ENCODE measurements at places on chromosomes 13 and 19.

DNA sequence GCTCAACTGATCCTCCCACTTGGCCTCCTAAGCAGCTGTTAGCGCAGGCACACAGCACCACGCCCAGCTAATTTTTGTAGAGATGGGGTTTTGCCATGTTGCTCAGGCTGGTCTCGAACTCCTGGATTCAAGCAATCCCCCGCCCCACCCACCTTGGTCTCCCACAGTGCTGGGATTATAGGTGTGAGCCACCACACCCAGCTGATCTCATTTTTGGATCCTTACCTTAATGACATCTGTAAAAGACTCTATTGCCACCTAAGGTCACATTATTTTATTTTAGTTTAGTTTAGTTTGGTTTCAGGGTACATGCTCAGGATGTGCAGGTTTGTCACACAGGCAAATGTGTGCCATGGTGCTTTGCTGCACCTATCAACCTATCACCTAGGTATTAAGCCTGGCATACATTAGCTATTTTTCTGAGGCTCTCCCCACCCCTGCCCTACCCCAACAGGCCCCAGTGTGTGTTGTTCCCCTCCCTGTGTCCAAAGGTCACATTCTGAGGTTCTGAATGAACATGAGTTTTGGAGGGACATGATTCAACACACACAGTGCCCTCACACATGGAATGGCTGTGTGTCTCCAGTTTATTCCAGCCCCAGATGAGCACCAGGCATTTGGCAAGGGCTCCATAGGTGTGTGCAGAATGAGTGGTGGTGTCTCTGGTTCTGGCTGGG lies 1.3 kb downstream of the OR10H5 start:
- no peak for DNase-seq

- no peak for DNase-seq
Observed at GRCh38 chr19:17376935-17377600, at the start of gene PLVAP. TSS of gene PLVAP (minus strand) at chr19:17377342. CDS start at chr19:17377288, 54 bp downstream.

DNA sequence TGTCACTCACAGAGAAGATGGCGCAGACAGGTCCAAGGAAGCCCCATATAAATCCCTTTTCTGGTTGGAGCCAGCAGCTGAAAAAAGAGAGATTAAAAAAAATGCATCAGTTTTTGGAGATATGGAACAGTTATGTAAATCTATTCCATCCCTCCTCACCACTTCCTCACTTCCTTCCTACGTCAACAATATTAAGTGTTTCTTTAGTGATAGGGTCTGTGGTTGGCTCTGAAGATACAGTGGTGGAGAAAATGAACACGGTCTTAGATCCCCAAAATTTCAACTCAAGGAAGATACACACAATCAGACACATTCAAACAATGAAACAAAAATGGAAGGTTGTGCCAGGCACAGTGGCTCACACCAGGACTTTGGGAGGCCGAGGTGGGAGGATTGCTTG lies 31.5 kb downstream of the ADGRE2 start:
- no peak for DNase-seq

- DNase-seq = no peak
Observed at GRCh38 chr13:98809345-98809777, 56.9 kb upstream of the SLC15A1 start.

DNA sequence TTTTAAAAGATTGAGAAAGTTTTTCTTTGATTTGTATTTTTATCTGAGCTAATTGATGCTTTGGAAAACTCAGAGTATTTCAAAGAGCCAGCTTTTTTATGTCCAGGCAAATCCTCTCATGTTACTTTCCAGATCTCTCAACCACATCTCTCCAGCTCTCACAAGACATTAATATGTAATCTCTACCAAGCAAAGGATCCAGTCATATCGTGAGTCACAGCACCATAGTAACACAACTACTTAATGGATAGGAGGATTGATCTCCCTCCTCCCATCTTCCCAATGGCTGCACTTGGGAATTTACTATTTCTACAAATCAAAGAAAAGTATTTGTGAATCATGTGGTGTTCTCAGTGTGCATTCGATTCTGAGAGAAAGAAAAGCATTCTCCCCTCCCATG lies 63.3 kb downstream of the POU4F1 start:
- no peak for DNase-seq

DNA sequence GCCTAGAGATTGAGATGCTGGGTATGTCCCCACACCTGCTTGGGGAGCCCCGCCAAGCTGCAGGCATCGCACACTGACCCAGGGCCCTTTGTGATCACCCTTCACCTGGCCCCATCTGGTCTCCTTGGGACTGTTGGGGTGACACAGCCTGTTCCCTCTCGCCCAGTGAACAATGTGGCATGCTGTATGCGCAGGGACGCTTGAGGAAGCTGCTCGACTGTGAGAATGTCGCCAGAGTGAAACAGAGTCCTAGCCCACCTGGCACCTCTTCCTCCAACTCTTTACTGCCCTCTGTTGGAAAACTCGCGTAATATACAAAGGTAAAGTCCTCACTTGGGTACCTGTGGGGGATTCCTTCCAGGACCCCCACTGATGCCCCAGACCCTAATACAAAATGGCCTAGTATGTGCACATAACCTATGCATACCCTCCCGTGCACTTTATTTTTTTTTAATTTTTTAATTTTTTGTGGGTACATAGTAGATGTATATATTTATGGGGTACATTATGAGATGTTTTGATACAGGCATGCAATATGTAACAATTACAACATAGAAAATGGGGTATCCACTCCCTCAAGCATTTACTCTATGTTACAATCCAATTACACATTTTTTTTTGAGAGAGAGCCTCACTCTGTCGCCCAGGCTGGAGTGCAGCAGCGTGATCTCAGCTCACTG lies 9.0 kb downstream of the BLOC1S3 start:
- DNase-seq = no peak

DNA sequence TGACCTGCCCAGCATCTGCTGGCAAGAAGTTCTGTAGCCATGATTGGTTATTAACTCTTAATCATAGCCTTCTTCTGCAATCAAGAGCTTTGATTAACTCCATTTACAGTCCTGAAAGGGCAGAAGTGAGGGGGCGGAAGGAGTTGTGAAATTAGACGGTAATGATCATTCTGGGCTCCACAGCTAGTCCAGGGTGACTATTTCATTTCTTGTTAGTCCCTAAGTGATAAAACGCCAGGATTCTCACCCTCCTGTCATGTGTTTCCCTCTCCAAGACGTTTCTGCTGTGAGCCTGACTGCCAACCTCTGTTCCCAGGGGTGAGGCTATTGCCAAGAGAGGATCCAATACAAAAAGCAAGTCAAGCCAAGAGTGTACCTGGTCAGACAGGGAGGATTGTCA lies 155.9 kb upstream of the IPO5 start:
- DNase-seq = no peak
